Cardiac fibroblast (primary cell): ENCODE measurements at places on chromosomes 4 and X.

GRCh38 chrX:107678957-107679740, 50.8 kb downstream of the PRPS1 start:
- peak; percentile 95 for DNase-seq

DNA sequence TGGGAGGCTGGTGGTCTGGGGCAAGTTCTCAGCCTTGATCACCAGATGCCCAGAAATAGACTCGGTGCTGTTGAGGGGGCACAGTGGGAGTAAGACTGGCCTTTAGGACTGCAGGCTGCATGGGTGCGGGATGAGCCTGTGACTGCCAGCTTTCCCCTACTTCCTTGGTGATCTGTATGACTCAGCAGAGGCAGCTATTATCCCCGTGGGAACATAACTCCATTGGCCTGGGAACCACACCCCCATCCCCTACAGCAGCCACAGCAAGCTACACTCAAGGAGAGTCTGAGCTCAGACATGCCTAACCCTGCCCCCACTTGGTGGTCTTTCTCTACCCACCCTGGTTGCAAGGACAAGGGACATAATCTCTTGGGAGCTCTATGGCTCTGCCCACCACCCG, 20.6 kb downstream of the CLIC2 start:
- DNase-seq: no peak

- DNase-seq: no peak
These were observed 96.7 kb downstream of the AREG start for GRCh38 chr4:74541667-74542066.

- no peak for DNase-seq
These were observed 91.8 kb upstream of the PSAPL1 start for GRCh38 chr4:7526491-7526890.

DNA sequence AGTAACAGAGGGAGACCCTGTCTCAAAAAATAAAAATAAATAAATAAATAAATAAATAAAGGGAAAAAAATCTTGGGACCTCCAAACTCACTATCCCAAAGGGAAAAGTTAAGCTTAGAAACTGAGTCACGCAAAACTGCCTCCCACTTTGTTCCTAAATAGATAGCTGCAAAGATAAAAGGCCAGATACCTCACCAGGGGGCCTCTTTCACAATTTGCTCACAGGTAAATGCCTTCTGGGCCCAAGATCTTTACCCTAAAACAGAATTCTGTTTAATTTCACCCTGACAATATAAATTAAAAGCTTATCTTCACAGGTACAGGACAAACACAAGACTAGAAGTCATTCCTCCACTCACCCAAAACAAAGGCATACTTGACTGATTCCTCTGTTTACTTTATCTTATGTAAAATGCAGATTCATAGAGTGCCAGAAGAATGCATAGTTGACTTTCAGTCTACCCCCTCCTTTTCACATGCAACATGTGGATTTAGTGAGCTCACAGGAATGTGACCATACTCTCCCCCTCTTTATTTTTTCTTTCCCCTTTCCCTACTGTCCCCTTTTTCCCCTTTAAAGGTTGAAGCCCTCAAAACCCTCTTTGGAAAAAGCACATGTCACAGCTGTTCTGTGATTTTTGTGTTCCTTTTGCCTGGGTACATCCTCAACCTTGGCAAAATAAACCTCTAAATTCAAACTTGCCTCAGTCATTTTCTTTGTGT, 23.4 kb downstream of the ELF2 start:
- peak; percentile 22 for DNase-seq

DNA sequence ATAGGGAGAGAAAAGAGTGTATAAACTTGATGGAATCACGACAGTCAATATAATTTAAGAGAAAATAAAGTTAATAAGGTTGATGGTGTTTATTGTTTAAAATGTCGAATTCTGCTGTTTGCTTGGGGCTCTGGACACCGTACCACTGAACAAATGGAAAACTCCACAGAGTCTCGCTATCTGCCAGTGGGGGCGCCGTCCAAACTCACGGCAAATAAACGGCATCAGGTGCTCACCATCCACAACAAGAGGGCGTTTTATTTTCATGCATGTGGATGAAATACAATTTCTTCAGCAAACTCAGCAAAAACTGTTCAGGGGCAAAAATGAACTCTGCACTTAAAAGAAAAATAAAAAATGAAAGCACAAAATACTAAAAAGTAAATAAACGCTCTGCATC, 46.6 kb upstream of the FAM47C start:
- no peak for DNase-seq

- no peak for DNase-seq
These were observed 67.2 kb upstream of the CCSER1 start for GRCh38 chr4:90060039-90060438.

DNA sequence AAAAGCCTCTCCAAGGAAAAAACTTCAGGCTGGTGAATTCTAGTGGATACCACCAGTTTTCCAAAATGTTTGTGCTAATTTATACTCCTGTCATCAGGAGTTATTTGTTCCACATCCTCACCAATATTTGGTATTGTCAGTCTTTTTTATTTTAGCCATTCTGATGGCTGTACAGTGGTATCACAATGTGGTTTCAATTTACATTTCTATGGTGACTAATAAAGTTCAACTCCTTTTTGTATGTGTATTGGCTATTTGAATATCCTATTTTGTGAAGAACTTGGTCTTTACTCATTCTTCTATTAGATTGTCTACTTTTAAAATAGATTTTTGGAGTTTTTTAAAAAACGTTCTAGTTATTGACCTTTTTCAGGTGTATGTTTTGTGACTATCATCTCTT, 33.0 kb upstream of the FRAS1 start:
- no peak for DNase-seq

GRCh38 chr4:37680089-37680488, 6.1 kb downstream of the RELL1 start:
- no peak for DNase-seq

GRCh38 chrX:10922159-10922558, 189.0 kb upstream of the HCCS start:
- peak; percentile 85 for DNase-seq

DNA sequence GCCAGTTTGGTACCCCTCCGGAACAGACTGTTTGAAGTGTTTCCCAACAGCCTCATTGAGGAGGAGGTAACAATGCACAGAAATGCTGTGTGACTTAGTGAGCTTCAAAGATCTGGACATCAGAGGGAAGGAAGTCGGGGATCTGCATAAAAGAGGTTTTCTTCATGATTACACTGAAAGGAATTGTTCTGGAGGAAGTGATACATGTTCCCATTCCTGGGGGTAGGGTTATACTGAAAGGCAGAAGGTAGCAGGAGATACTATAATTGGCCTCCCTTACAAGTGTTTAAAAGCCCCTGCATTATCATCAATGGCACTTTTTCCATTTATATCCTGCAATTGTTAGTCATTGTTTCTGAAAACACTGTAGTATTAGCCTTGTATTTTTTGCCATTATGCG, 94.0 kb upstream of the DKK2 start:
- DNase-seq: peak; percentile 59

DNA sequence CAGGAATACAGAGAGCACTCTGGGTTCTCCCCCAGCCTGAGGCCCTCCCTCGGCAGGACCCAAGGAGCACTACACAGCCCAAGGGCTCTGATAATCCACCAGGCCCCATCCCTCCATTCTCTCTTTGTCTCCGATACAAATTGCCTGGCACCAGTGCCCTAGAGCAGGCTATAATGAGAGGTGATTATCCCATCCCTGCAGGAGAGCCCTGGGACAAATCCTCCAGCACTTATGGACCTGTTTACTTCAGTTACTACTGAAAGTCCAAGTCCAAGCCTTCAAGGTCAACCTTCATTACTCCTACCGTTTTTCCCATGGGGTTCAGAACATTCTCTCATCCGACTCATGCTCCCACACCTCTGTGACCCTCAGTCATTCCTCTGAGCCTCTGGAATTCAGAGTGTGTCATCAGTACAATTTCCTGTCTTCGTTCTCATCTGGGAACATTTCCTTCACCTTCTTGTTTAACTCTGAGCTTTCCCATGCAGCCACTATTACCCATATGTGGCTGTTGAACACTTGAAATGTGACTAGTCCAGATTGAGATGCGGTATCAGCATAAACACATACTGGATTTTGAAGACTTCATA, 299.0 kb downstream of the RAPGEF2 start:
- DNase-seq: peak; percentile 96

DNA sequence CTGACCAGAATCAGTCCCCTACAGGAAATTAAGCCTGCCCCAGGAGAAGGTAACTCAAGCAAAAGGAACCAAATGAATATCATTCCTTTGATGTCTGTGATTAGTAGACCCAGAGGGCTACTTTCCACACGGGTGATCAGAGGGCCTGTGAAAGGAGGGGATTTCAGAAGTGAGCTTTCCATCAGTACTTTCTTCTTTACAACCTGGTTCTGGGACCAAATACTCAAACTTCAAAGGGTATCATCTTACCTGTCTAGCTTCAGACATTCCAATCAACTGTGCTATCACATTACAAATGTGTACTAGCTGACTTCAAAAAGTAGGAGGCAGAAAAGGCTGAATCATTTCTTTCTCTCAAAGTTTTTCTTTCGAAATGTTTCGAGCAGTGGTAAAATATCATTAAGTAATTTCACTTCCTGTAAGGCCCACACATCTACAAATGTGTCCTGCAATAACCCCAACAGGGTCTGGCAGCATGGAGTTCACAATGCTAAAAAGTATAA, 23.9 kb downstream of the ACSL4 start:
- peak; percentile 59 for DNase-seq

GRCh38 chr4:62709618-62710252, 1509.6 kb downstream of the ADGRL3 start:
- peak; percentile 39 for DNase-seq

- peak; percentile 18 for DNase-seq
These were observed 387.7 kb downstream of the FAT4 start for GRCh38 chr4:125702406-125702805.

- DNase-seq: no peak
These were observed 172.7 kb upstream of the USP9X start for GRCh38 chrX:40912576-40912975.

DNA sequence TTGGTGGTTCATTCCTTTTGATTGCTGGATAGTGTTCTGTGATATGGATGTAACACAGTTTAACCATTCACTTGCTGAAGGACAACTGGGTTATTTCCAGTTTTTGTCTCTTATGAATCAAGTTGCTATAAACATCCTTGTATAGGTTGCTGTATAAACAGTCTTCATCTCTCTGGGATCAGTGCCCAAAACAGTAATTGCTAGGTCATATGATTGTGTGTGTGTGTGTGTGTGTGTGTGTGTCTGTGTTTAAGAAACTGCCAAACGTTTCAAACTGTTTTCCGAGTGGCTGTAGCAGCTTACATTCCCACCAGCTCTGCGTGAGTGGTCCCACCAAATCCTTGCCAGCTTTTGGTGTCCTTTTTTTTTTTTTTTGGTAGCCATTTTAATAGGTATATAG, 60.4 kb downstream of the F11 start:
- no peak for DNase-seq

- no peak for DNase-seq
These were observed 530.8 kb downstream of the GRXCR1 start for GRCh38 chr4:43423276-43423675.

GRCh38 chr4:77145842-77146185, 11.2 kb upstream of the CCNG2 start:
- no peak for DNase-seq

GRCh38 chr4:156725257-156725656, 246.3 kb downstream of the PDGFC start:
- DNase-seq: no peak
